Activated T-helper 1 cell treated with Interleukin-2 at 50 U/mL for 16 hours (primary cell): ENCODE measurements at places on chromosomes 6 and 20.

DNA sequence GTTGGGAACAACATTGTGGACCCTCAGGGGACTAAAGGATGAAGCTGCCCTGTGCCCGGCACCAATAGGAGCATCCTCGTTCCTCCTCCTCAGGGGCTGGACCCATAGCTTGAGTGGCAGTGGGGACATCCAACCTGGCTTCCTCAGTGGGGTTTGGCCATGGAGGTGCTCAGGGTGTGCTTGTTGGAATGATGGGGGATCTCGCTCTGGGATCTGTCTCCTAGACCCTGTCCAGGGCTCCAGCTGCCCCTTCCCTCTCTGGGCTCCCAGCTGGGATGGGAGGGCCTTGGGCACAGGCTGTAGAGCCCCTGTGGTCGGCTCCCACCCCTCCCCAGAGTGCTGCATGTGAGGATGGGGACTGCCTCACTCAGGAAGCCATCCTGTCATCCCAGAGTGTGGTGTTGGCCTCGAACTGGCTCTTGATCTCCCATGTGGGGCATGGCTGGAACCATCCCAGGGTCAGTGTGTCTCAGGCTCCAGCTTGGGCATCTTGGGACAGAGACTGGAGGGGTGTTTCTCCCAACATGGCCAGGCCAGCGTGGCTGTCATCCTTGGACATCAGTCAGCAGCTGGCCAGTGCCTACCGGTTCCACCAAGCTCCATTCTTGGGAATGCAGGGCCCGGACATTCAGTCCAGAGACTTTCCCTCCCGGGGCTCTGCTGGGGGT is 9.5 kb upstream of the MYT1 start:
- no peak for DNase-seq

- DNase-seq, result no peak
These were observed 67.1 kb downstream of the LRFN2 start for GRCh38 chr6:40520084-40520483.

GRCh38 chr6:90095145-90095544 is 200.9 kb downstream of the GJA10 start:
- no peak for DNase-seq

GRCh38 chr6:15685619-15686018 is 22.8 kb upstream of the DTNBP1 start:
- DNase-seq, result no peak

- no peak for DNase-seq
These were observed 2.6 kb downstream of the BLCAP start for GRCh38 chr20:37524859-37525708.

DNA sequence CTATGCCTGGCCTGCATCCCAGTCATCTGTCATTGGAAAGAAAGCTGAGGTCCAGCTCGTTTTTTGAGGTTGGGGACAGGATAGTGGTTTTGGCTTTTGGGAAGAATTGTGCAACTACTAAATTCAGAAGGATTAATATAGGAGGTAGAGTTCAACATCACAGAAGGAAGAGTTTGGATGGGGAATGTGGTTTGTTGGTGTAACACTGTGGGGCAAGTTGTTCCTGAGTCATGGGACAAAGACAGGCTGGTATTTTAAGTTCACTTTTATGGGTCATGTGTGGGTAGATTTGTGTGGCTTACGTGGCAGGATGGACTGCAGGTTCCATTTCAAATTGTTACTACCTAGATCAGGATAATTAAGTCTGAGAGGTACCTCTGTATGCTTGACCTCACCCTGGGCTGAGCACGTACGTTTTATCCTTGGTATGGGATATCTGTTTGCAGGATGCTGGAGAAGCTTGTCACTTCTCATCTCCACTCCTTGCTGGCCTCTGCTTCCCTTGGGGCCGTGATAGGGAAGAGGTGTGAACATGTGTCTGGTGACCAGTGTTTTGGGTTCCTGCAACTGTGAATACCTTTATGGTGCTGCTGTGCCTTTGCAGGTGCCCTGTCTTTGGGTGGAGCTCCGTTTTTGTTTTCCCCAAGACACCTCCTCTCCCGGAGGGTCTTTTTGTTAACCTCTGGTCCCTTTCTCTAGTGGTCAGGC is 177.6 kb downstream of the JARID2 start:
- DNase-seq, result no peak

DNA sequence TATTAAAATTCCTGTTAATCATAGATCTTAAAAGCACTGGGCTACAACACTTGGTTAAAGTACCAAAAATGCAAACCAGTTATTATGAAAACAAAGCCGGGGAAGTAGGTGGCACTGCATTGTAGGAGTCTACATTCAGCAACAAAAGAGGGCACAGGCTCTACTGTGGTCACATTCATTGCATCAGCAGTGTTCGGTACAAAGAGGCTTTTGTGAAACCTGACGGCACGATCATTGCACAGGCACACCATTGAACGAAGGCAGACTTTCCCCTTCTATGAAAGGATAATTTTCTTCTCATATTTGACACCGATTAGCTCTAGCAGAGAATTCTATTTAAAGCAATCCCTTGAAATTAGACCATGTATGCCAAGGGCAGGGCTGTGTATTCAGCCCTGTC is 44.6 kb upstream of the AGPAT4 start:
- no peak for DNase-seq

- no peak for DNase-seq
These were observed 189.3 kb downstream of the TRIM27 start for GRCh38 chr6:28734443-28734959.

GRCh38 chr6:150764334-150765066 is 101.0 kb upstream of the MTHFD1L start:
- no peak for DNase-seq

DNA sequence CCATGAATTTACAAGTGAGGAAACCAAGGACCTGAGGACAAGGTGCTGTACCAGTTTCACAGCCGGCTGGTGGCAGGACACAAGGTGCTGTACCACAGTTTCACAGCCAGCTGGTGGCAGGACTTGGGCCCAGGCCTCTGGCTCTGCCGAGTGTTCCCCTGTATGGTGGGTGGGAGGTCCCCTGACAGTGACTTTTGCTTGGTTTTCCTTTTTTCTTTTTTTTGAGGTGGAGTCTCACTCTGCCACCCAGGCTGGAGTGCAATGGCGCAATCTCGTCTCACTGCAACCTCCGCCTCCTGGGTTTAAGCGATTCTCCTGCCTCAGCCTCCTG is 212.4 kb downstream of the LY86 start:
- no peak for DNase-seq

GRCh38 chr20:49888212-49889000 is 26.9 kb downstream of the SPATA2 start:
- DNase-seq, result peak; percentile 29

DNA sequence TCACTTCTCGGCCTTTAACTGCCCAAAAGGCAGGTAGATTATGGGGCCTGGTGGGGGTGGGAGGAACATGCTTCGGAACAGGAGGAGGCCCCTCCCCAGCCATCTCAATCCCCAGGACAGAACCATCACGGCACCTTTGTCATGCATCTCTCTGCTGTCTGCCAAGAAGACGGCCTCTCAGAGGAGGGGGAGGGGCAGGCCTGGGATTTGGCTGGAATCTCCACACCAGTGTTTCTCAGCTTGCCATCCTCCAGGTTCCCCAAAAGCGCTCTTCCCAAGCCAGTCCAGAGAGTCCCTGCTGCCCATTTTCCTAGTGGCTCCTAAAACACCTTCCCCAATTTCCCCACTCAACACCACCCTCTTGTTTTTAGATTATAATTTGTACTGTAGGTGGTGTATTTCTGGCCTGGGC is 2.5 kb upstream of the POU5F1 start:
- no peak for DNase-seq

- no peak for DNase-seq
These were observed 375.1 kb downstream of the BTBD9 start for GRCh38 chr6:38264605-38265004.

GRCh38 chr20:20549267-20549612 is 163.2 kb downstream of the RALGAPA2 start:
- DNase-seq, result no peak

- no peak for DNase-seq
These were observed 11.5 kb upstream of the DSTN start for GRCh38 chr20:17558154-17558940.

GRCh38 chr6:100466410-100467128 is 1.8 kb upstream of the SIM1 start:
- no peak for DNase-seq

- DNase-seq, result no peak
These were observed 44.4 kb downstream of the RSPO3 start for GRCh38 chr6:127162836-127163235.

GRCh38 chr6:154605178-154605881 is 94.8 kb upstream of the CNKSR3 start:
- no peak for DNase-seq

DNA sequence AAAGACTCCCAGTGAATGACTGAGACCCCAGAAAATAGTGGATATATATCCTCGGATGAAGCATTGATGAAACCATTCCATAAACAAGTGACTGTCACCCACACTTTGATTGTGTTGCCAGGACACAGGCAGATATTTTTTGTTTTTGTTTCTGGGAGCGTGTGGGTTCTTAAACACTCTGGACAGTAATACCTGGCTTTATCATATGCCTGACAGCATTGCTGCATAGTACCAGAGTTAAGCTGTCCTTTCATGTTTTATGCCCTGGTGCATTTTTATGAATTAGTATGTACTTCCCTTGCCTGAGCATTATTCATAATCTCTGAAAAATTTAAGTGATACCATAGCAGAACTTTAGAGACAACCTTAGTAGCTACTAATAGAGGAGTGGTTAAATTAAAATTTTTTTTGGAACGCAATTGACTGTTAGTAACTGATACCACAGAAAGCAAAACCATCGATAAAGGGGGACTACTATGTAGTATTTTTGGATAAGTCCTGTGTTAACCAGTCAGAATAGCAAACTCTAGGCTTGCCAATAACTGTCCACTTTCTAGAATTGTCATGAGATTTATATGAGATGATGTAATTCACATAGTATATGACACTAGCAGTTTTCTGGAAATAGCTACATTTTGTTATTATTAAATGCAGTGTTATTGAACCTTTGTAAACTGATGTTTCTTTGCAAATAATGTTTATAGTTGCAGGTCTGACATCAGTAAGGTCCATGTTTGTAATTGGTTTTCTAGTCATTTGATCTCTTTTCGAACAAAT is 30.4 kb downstream of the SENP6 start:
- DNase-seq, result no peak

DNA sequence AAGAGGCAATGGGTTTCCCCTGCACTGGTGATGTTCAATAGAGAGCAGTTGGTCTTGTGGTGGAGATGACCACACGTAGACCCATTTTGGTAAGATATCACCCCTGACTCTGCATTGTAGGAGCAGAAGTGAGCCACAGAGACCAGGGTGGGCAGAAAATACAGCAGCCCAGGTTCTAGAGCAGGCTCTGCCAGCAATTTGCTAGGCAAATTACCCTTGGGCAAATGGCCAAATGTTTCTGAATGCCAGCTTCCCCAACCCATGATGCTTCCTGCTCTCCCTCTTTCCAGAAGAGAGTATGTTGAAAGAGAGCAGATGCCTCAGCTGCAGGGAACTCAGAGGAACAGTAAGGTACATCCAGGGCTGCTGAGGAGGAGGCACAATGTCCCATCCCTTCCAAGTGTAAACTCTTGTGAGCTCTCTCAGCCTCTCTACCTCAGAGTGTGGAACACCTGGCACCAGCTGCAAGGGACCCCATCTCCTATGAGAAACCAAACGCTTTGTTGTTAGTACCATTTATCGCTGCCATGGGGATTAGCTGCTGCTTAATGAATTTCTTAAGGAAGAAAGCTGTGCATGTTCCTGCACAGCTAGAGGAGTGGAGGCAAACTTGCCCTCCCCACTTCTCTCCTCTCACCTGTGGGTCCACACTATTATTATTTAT is 317.5 kb upstream of the MOCS1 start:
- DNase-seq, result no peak

GRCh38 chr6:16060039-16060438 is 68.8 kb upstream of the MYLIP start:
- DNase-seq, result no peak

DNA sequence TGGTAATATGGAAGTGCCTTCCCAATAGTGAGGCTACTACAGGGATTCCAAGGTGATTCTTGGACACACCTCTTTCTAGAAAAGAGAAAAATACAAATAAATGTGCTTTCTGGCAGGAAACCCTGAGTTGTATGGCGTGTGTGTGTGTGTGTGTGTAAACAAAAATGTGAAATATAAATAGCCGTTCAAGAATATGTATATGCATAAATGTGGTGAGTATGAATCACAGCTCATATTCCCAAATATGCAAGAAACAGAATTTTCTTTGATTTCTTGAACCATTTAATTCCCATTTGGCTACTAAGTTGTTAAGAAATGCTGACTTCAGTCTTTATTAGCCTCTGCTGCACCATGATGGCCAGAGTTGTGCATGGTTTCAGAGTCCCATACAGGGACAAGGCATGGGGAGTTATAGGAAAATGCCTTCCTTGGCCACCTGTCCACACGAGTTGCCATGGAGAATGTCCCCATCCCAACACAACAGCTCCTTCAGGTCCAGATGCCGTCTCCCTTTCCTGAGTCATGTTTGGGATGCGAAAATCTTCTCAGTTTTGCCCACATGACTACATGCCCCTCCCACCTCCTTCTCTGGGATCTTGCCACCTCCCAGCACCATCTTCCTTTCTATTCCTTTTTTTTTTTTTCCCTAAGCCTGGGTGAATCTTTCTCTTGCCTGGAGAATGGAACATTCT is 312.4 kb upstream of the ECI2 start:
- no peak for DNase-seq

DNA sequence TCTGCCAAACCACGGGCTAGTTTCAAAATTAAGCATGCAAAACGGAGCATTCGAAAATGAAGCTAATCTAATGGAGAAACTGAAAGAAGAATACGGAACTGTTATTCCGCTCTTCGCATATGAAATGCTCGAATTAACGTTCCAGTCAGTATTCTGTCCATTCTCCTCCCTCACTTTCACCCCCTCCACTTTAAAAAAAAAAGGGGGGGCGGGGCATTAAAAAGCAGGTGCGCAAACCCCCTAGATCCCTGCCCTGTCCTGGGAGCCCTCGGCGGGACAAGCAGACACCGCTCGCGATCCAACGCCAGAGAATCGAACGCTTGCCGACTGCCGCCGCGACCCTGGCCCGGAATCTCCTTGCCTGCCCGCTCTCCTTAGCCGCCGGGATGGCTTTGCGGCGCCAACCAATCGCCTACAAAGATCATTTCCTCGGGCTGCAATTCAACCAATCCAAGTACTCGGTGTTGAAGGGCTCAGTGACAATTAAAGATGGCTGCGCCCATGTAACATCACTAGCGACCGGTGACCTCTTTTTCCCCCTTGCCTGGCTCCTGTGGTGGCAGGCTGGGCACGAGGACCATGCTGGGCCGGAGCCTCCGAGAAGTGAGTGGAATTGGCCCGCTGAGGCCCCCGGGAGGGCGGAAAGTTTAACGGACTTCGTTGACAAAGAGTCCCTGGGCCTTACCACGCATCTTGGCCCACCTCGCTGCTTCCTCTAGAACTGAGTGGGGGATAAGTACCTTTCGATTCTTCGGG is at the start of the genes QRSL1 and RTN4IP1:
TSS of gene QRSL1 (plus strand) at position 476 of the 756 bp plus-strand sequence. CDS start at position 580, 104 bp downstream.
TSS of gene RTN4IP1 (minus strand) at position 396 of the 756 bp plus-strand sequence. CDS start 477 bp downstream, outside the sequence.
- DNase-seq, result peak; percentile 69

GRCh38 chr20:64079273-64080012 is at the start of gene RGS19:
Gene RGS19 (minus strand): TSS chr20:64079518. CDS start chr20:64076886, 2,632 bp downstream.
- DNase-seq, result peak; percentile 59

DNA sequence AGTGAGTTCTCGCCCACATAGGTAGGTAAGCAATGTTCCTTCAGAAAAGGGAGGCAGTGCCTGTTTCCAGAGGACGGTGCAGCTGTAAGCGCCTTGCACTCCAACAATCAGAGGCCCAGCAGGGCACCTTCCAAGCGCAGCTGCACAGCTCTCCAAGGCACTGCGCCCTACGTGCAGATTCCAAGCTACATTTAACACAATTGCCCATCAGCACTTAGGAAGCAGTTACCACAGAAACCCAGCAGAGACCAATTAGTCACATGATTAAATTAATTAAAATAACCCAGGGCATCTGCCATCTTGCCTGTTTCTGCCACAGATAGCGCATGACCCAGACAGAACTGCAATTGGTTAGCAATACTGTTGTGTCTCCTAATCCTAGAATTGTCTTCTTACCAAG is 65.5 kb downstream of the SOBP start:
- no peak for DNase-seq
